ENCODE measurements at places on chromosomes 4 and X. TPM values are rescaled to one million over a fixed set of nuclear protein-coding genes. Genes with fewer than 3 reads are reported as not detected.

The YY2 gene
- total RNA-seq, result 0.09 TPM

The STARD8 gene
- total RNA-seq, result 9.9 TPM

The ADH1C gene
- total RNA-seq, result 5.9 TPM

The RAB39B gene
- total RNA-seq, result 0.08 TPM

DNA sequence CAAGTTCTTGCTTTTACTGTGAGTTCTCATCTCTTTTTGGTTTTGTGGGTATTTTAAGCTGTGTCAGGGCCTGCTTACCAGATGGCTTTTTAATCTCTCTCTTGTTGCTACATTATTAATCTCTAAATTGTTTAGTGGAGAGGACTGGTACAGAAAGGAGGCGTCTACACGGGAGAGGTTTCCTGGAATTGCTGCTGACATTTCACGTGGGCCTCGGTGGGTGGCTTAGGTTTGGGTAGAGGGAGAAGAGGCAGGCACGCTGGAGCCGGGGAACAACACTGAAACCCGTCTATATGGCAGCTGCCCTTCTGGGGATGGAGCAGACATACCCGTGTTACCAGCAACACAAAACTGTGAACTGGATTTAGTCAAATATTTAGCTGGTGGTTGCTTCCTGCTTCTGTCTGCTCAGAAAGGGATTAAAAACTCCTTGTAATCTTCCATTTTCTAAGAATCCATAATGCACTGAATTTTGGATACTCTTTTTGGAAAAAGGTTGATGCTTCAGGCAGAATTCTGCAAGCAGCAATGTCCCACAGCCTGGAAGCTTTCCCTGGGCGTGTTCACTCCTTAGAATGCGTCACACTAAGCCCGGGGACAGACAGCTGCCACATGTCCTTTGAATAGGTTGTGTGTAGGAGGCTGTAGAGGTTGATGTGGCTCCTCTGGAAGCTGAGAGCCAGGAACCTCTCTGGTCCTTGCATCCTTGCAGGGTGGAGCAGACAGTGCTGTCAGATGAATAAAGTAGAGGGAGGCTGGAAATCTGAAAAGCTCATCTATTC is 199.8 kb upstream of the GATB start:
- no peak overlapping the region for H3K27ac ChIP-seq
- no peak for DNase-seq
- H3K4me1 ChIP-seq, result no peaks in the 10 kb centered on the region
- no peaks in the 10 kb centered on the region for H3K27me3 ChIP-seq

DNA sequence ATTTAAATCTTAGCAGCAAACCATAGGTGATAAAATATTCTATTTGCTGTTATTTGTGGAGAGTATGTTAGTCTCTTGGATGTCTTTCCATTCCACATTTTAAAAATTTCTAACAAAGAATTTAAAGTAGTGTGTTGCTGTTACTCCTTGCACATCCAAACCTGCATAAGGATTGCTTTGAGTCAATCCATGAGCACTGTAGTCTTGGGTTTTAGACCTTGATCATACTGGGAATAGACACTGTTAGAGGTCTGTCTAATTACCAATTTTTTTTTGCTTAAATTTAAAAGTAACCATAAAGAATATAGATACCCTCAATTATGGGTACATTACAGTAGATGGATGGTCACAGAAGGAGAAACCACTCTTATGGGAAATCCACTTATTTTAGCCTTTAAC is 1.5 kb downstream of the AFP start:
- no peak overlapping the region for H3K4me3 ChIP-seq
- no peak overlapping the region for H3K27ac ChIP-seq
- no peaks in the 10 kb centered on the region for H3K27me3 ChIP-seq
- DNase-seq, result no peak
- H3K36me3 ChIP-seq, result no peaks in the 10 kb centered on the region

GRCh38 chr4:110533940-110534339 is 58.0 kb downstream of the ENPEP start:
- peak overlapping the region; percentile 38 for H3K27ac ChIP-seq
- H3K36me3 ChIP-seq, result no peaks in the 10 kb centered on the region
- H3K27me3 ChIP-seq, result no peaks in the 10 kb centered on the region
- H3K4me1 ChIP-seq, result no peaks in the 10 kb centered on the region

DNA sequence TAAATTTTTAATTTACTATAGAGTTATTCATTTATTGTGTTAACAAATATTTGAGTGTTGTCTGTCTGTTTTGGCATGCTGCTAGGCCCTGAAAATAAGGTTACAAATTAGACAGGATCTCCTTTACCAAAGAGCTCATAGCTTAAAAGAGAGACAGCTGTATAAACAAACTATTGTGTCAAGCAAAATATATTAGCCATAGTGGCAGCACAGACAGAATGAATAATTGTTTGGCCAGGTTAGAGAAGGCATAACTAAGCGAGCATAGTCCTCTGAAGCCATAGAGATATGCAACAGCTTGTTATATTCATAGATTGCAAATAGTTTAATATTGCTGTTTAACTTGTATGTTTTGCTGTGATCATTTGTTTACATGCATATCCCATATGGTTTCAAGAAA is 66.7 kb upstream of the NDUFC1 start:
- no peaks in the 10 kb centered on the region for H3K4me1 ChIP-seq
- H3K27ac ChIP-seq, result no peak overlapping the region
- no peak overlapping the region for H3K4me3 ChIP-seq
- no peak for DNase-seq
- no peaks in the 10 kb centered on the region for H3K36me3 ChIP-seq

DNA sequence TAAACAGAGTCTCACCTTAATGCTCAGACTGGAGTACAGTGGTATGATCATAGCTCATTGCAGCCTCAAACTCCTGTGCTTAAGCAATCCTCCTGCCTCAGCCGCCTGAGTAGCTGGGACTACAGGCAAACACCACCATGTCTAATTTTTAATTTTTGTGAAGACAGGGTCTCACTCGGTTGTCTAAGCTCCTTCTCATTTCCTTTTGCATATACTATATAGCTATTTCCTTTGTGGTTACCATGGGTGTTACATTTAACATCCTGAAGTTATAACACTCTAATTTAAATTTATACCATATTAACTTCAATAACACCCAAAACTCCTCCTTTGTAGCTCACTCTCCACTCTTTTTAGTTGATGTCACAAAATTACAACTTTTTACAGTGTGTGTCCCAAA is 114.3 kb downstream of the DCK start:
- H3K27ac ChIP-seq, result no peak overlapping the region
- H3K4me1 ChIP-seq, result no peaks in the 10 kb centered on the region
- no peak overlapping the region for H3K4me3 ChIP-seq
- no peaks in the 10 kb centered on the region for H3K27me3 ChIP-seq
- H3K36me3 ChIP-seq, result no peaks in the 10 kb centered on the region

- no peak for DNase-seq
- H3K27ac ChIP-seq, result no peak overlapping the region
- H3K4me3 ChIP-seq, result no peak overlapping the region
- no peaks in the 10 kb centered on the region for H3K4me1 ChIP-seq
- H3K27me3 ChIP-seq, result no peaks in the 10 kb centered on the region
These were observed 6.8 kb upstream of the SOWAHB start for GRCh38 chr4:76904646-76905190.

DNA sequence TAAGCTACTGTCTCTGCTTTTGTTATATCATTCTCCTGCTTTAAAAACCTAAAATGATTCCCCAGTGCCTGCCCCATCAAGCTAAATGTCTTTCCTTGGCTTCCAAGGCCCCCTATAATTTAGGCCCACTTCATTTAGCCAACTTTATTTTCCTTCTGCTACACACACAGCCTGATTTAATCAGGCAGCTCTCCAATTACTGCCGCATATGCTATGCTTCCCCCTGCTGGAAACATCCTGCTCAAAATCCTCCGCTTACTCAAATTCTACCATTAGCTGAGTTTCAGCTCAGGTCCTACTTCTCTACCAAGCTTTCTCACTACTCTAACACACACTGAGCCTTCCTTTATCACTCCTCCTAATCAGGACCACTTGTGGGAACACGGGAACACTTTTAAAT is 17.0 kb downstream of the LAMP2 start:
- H3K27ac ChIP-seq, result no peak overlapping the region
- no peaks in the 10 kb centered on the region for H3K27me3 ChIP-seq
- H3K4me1 ChIP-seq, result peaks cover 3% of the 10 kb centered on the region
- no peaks in the 10 kb centered on the region for H3K36me3 ChIP-seq

DNA sequence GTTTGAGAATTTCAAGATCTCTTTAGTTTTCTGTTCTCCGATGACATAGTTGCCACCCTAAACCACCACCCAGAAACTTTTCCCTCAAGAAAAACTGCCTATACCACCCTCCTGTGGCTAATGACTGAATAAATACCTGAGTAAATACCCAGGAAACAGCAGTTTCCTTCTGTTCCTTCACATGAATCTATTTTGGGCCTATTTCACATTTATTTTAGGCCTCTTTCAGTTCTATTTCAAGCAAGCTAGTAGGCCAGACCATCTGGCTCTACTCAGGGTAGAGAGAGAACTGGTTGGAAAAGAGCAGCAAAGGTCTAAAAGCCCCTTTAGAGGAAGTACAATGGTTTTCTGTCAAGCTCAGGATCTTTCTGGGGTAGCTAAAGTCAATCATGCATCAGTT is 23.4 kb downstream of the ARHGEF9 start:
- no peaks in the 10 kb centered on the region for H3K4me1 ChIP-seq
- H3K27ac ChIP-seq, result no peak overlapping the region
- H3K36me3 ChIP-seq, result no peaks in the 10 kb centered on the region
- H3K4me3 ChIP-seq, result no peak overlapping the region

DNA sequence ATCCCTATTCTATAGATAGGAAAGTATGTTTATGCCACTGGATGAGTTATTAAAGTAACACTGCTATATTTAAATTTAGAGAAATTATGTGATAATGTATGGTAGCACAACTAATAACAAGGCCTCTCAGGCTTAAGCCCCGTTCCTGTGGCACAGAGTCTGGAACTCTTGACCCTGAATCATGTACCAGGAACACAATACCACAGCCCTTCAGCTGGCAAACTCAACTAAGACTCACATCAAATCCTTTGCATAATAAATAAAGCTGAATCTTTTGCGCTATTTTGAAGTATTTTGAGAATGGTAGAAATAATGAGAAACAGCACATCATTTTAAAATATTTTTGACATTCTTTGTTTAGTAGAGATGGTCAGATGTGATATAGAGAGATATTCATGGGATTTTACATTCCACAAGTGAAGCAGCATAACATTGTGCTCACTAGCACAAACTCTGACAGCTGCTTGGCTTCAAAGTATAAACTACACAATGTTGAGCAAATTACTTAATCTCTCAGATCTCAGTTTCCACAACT is 478.4 kb upstream of the FAM241A start:
- no peak for DNase-seq
- H3K4me1 ChIP-seq, result no peaks in the 10 kb centered on the region
- H3K4me3 ChIP-seq, result no peak overlapping the region
- H3K36me3 ChIP-seq, result no peaks in the 10 kb centered on the region
